Stomach (tissue), 19 donors: ENCODE measurements at places on chromosomes 2 and 18. TPM values are rescaled to one million over a fixed set of nuclear protein-coding genes. Genes with fewer than 3 reads are reported as not detected.

DNA sequence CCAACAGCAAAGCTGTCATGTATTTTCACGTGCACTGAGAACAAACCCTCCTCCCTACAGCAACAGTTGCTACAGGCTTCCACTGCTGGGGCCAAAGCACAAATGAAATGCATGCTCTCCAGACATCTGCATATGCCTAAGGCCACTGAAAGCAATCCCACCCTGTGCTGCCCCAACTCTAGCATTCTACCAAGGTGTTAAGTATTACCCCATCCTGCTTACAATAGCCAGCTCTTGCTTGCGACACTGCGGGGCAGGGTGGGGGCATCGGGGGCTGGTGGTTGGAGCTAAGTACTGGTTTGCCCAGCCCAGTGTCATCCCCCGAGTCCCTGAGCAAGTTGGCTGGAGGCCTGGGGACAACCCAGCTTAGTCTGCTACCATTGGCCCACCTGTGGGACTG is 742.5 kb downstream of the TDRD15 start:
- no peak for DNase-seq

DNA sequence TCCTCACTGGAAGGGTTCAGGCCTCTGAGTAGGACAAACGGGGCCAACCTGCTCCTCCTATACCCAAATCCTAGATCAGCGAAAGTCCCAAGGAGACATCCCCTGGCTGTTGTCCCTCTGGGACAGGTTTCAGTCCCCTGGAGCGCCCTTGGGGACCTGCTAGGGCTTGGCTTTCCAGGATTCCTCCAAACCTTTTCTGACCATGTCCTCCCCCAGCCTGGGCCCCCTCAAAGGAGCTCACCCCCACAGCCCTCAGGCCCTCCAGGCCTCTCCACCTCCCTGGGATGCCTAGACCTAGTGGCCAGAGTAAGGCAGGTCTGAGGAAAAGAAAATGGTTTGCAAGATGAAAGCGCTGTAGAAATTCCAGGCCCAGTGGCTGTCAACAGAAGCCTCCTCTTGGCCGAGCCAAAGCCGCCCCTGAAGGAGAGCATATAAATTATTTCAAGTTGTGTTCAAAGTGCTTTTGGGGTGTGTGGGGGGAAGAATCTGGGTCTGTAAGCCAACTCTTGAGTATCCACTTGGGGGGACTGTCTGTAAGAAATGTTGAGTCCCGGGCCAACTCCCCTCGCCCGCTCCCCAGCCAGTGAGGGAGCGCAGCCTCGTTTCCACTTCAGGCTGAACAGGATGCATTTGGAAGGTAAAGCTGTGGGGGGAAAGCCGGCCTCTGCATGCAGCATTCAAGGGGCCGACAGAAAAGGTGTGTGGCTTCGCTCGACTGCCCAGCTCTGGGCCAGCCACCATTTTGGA is 158.6 kb downstream of the DYSF start:
- no peak for DNase-seq

EDAR gene
- not detected for total RNA-seq

GRCh38 chr2:207054521-207054920 is 111.2 kb downstream of the KLF7 start:
- DNase-seq, result no peak

DNA sequence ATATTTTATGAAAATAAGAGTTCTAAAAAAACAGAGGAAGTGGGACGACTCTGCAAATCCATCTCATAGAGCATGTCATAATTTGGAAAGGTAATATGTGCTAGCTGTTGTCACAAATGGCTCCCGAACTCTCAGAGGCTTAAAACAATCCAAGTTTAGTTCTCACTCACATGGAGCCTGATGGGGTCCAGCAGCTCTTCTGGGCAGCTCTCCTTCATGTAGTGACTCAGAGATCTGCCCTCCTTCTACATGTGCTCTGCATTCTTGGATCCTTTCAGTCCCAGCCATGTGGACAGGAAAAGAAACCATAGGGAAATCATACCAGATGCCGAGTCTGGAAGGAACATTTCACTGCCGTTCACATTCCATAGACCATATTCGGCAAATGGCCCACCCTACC is 180.1 kb upstream of the APCDD1 start:
- DNase-seq, result peak; percentile 48

SERPINB4 gene
- not detected for total RNA-seq

- DNase-seq, result no peak
Observed at GRCh38 chr2:150570712-150571111, 83.2 kb upstream of the RND3 start.

DHX57 gene
- total RNA-seq, result 15.6 TPM

DNA sequence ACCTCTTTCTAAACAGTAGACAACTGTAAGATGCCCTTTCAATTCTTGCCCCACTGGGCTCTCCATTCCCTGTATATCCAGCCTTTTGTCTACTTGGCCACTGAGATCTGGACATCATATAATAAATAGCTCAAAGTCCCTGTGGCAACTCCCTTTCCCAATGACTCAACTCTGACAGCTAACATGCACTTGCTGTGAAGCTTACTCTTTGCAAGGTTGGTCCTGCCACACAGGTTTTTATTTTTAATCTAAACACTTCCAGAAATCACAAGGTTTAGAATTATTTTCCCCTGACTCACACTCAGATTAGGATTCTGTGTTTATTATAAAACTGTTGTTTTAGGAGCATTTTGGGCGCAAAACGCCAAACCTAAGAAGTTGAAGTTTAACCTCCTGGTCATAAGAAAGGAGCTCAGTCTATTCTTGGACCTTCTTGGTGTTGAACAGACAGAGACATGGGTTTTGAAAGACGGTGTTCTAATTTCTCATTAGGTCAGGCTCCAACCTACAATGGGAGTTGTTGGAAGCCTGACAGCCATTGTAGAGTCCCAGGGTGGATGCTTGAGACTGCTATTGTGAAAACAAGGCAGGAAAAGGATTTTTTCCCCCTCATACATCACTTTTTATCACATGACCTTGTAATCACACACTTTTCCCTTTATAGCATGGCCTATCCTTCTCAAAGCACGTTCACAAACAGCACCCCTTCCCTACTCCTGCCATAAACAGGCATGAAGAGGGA is 124.7 kb upstream of the SERPINE2 start:
- no peak for DNase-seq

GRCh38 chr2:28313220-28313784 is 79.4 kb upstream of the FOSL2 start:
- no peak for DNase-seq

- no peak for DNase-seq
Observed at GRCh38 chr2:144078802-144079724, 440.9 kb downstream of the ZEB2 start.

DNA sequence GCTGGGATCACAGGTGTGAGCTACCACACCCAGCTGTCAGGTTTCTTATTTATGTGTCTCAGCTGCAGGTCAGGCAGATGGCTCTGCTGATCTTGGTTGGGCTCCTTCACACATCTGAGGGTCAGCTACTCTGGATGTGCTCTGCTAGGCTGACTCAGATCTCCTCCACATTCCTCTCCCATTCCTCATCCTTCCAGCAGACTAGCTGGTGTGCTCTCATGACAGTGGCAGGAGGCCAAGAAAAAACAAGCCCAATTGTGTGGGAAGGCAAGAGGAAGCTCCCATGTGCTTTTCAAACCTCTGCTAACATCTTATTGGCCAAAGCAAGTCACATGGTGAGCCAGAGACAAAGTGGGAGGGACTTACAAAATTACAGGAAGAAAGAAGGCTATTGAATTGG is 11.7 kb upstream of the MSH6 start:
- DNase-seq, result no peak

DNA sequence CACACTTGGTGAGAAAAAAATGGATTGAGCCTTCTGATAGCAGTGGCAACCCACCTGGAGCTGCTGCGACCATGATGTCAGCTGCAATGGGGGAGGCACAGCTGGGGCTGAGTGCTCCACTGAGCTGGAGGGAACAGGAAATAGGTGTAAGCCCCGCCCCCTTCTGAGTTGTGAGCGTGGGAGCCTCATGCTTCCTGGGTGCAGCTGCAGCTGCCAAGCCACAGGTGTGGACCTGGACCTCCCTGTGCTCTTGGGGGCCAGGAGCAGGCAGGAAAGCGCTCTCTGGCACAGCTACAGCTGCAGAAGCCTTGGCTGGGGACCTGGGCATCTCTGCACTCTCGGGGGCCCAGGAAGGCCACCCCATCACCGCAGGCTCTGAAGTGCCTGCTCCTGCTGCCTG is 970.6 kb downstream of the DCDC2C start:
- DNase-seq, result no peak

ZEB2 gene
- 65.5 TPM for total RNA-seq

DNA sequence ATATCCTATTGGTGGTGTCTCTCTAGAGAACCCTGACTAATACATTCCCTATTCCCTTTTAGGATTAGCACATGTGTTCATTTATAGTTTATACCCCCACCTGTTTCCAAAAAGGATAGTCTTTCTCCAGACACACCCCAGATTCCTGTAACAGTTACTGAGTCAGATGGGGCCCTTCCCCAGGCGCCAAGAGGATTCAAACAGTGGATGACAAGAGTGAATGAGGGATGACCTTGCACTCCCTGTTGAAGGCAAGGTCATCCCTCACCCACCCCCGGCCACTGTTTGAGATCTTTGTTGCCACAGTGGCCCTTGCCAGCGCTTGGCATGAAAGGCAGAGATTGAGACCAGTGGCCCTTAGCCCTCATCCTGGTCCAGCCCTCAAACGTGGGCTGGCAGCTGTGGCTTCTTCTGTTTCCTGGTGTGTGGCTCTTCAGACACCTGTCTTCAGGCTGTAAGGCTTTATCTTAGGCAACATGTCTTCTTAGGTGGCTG is 15.3 kb upstream of the REEP1 start:
- DNase-seq, result no peak

- no peak for DNase-seq
Observed at GRCh38 chr18:37302519-37302918, 263.1 kb downstream of the CELF4 start.

SNRNP27 gene
- total RNA-seq, result 53.0 TPM

- DNase-seq, result no peak
Observed at GRCh38 chr2:9484533-9484932, 10.2 kb downstream of the IAH1 start.

GRCh38 chr2:118968961-118969733 is 27.2 kb downstream of the MARCO start:
- no peak for DNase-seq

- DNase-seq, result no peak
Observed at GRCh38 chr2:21773168-21773567, 649.4 kb downstream of the TDRD15 start.

DNA sequence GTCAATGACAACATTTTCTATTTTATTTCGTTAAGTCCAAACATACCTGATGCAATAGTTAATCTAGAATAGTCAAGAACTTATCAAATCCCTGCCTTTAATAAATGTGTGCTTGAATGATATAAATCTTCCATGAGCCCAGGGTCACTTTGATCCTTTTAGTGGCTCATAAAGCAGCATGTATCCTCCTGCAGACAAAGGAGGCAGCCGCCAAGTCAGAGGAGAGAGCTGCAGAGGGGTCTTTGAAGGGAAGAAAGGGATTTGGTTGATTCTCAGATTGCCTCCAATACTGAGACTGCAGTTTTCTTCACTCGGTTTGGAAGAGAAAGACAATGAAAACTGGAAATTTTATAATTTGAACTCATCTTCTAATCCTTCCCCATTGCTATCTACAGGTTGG is 378.4 kb upstream of the PIK3C3 start:
- DNase-seq, result no peak

DNA sequence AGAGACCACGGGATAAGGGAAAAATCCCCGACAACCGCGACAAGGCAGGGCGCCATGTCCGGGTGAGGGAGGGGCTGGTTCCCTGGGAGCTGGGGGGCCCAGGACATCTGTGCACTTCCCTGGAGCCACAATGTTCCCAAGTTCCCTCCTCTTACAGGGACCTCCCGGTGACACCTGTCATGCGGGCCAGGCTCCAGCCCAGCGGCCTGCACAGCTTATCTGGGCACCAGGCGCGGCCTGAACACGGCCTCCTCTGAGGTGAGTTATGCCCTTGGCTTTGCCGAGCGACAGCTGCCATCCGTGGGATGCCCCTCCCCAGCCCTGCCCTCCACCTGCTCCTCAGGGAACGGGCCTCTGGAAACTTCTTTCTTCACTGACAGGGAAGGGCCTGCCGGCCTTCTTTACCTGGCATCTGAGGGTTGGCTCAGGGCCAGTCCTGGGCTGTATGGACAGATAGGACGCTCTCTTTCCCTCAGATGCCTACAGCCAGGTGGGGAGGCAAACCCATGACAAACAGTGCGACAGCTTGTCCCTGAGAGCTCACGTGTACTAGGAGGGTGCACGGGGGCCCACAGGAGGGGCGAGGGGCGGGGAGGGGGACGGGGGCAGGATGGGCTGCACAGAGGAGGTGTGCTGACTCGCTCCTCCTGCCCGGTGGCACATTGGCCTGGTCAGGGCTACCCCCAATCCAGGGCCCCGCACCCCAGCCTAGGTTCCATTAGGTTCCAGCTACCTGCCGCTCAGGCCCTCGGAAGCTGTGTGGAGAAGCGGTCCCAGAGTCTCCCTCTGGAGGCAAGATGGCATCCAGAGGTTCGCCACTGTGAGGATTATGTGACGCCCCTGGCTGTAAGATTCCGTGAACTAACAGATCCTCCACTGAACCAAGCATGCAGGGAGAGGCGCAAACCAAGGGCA is 34.9 kb upstream of the HPCAL1 start:
- DNase-seq, result peak; percentile 90

- DNase-seq, result no peak
Observed at GRCh38 chr2:139080244-139080643, 300.1 kb upstream of the NXPH2 start.

DNA sequence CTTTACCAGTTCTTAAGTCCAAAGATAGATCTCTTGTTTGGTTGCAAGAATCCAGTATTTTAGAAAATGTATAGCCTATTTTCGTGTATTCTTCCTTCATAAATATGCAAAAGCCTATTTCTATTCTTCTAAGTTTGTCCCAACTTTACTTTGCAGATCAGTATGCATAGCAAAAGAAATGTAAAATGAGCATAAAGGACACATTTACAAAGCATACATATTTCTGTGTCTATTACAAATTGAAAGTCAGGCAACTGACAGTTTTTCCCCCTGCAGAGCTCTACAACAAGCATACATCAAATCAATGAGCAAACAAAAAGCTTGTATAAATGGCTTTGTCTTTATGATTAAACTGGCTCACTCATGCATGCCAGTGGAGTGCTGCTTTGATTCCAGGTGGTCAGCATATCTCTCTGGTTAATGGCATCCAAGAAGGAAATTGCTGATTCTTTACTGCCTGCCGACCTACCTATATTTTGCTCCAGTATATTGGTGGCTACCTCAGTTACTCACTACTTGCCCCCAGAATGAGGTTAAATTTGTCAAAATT is 10.0 kb upstream of the VPS54 start:
- DNase-seq, result peak; percentile 21

KATNAL2 gene
- total RNA-seq, result 3.7 TPM

ABCG8 gene
- 8.9 TPM for total RNA-seq

DNA sequence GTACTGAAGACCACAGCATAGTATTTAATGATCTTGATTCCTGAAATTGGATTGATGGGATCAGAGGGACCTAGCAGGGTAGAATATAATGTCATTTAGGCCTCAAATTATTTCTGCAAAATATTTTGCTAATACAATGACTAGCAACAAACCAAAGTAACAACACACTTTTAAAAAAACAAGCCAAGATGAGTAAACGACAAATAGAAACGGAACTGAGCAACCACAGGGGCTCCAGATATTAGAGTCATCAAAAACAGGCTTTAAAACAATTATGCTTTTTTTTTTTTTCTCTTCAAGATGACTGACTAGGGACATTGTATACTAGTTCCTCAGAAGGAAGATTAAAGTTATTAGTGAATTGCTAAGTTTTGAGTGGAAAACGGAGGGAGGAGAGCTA is 447.1 kb upstream of the MMADHC start:
- no peak for DNase-seq

- no peak for DNase-seq
Observed at GRCh38 chr2:32250290-32250689, 14.4 kb downstream of the NLRC4 start.

- no peak for DNase-seq
Observed at GRCh38 chr2:66721776-66722175, 286.9 kb downstream of the MEIS1 start.

GRCh38 chr2:47530105-47530760 is 127.3 kb downstream of the MSH2 start:
- no peak for DNase-seq

DCC gene
- 1.7 TPM for total RNA-seq
